ENCODE measurements at places on chromosomes 12 and 14.

GRCh38 chr14:96368534-96368933 is 5.2 kb downstream of the GSKIP start:
- no peak for DNase-seq

GRCh38 chr12:131577766-131578165 is 133.1 kb upstream of the SFSWAP start:
- no peak for DNase-seq

- DNase-seq = no peak
These were observed 1365.4 kb downstream of the FSCB start for GRCh38 chr14:43141636-43142191.

GRCh38 chr12:62839869-62840660 is 94.9 kb downstream of the PPM1H start:
- DNase-seq = no peak

DNA sequence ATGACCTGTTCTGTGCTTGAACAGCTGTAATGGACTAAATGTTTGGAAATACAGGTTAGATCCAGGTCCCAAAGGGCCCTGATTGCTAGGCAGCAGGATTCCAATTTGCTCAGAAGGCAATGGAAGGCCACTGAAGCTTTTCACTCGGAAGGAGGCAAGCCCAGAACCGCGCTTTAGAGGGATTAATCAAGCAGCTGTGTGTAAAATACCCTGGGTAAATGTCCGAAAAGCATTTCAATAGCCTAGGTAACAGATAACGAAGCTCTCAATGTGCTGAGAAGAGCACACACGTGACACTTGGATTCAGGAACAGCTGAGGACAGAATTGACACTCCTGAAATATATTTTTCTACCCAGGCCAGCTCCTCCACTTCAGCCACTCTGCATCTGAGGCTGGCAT is 436.1 kb downstream of the TMEM132D start:
- DNase-seq = no peak

- peak; percentile 48 for DNase-seq
These were observed 9.1 kb downstream of the PRKCH start for GRCh38 chr14:61330511-61330910.

GRCh38 chr12:114343585-114344302 is 62.2 kb downstream of the TBX5 start:
- no peak for DNase-seq

DNA sequence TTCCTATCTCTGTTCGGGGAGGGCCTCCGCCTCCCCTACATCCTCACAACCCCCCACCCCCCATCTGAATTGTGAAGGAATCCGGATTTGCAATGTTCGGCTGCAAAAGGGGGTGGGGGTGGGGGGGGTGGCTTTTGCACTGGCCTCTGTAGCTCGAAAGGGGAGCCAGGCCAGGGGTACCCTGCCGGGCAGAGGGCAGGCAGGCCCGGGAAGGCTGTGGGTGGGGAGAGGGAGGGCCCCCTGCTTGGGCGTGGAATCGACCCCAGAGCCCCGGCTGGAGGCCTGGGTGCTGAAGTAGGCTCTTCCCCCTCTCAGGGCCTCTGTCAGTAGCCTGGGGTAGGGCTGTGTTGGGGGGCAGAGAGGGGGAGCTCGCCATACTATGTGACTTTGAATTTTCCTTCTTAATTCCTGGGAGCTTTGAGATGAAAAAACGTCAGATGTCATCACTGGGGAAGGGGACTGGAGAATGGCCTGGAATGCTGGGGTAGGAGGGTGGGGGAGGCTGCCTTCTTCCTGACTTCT is 1.1 kb downstream of the LRP1 start:
- DNase-seq = no peak

- DNase-seq = no peak
These were observed 243.4 kb downstream of the RBM19 start for GRCh38 chr12:113722747-113723146.

- no peak for DNase-seq
These were observed 151.1 kb upstream of the SFSWAP start for GRCh38 chr12:131559517-131560516.

- DNase-seq = no peak
These were observed 44.3 kb downstream of the TMTC2 start for GRCh38 chr12:82730953-82731459.

- no peak for DNase-seq
These were observed 75.2 kb downstream of the PTPN21 start for GRCh38 chr14:88479574-88479987.

DNA sequence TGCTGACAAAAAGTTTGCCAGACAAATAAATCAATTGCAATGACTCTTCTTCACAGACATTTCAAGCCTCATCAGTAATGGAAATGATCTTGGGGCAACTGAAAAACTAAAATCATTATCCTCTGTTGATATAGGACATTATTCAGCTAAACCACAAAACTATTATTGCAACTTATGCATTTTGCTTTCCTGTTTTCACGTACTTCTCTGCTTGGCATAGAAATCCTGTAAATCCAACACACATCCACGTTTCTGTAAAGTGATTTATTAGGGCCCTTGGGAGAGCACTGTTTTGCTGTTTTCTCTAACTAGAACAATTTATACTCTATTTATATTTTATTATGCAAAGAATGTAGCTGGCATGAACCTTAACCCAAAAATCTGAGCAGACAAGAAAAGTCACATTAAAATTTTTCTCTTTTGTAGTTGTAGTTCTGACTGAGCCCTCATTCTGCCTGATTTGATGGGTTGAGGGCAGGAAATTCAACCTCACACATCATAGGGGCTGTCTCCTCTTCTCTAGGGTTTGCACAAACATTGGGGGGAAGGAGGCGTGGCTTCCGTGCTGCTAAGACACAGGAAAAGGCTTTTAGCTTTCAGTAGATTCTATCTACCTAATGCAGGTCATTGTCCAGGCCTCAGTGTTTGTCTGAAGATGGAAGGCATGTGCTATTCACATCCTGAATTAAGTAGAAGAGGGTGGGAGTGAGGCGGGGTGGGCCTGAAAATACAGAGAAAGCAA is 11.5 kb upstream of the NUP107 start:
- peak; percentile 64 for DNase-seq

- no peak for DNase-seq
These were observed 5.9 kb upstream of the SPTB start for GRCh38 chr14:64885559-64885958.

GRCh38 chr12:24393071-24393470 is 443.6 kb upstream of the SOX5 start:
- DNase-seq = no peak

DNA sequence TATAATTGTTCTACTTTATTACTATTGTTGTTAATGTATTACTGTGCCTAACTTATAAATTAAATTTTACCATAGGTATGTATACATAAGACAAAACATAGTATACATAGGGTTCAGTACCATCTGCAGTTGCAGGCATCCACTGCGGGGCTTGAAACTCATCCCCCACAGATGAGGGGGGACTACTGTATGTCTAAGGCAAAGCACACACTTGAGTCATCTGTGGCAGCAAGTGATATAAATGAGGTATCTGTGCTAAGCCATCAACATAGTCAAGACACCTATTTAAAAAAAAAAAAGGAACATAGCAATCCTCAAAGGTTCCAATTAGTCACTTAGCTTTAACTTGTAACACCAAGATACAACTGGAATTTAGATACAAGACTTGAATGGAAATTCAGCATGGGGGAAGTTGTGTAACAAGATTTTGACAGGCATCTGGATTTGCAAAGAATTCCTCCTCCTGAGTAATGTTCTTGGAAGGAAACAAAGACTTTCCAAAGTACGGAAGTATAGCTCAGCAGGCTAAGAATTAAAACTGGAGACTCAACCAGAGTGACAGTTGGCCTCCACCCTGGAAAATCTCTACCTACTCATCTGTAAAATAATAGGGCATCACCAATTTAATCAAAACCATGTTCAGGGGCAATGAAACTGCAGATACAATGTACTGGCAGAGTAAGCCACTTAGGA is 14.9 kb downstream of the DCAF5 start:
- peak; percentile 24 for DNase-seq

- no peak for DNase-seq
These were observed 22.4 kb upstream of the TAS2R42 start for GRCh38 chr12:11209113-11209512.

- DNase-seq = peak; percentile 70
These were observed 44.8 kb downstream of the FOXN4 start for GRCh38 chr12:109264095-109264942.

- no peak for DNase-seq
These were observed 105.2 kb downstream of the RFLNA start for GRCh38 chr12:124400124-124400523.

DNA sequence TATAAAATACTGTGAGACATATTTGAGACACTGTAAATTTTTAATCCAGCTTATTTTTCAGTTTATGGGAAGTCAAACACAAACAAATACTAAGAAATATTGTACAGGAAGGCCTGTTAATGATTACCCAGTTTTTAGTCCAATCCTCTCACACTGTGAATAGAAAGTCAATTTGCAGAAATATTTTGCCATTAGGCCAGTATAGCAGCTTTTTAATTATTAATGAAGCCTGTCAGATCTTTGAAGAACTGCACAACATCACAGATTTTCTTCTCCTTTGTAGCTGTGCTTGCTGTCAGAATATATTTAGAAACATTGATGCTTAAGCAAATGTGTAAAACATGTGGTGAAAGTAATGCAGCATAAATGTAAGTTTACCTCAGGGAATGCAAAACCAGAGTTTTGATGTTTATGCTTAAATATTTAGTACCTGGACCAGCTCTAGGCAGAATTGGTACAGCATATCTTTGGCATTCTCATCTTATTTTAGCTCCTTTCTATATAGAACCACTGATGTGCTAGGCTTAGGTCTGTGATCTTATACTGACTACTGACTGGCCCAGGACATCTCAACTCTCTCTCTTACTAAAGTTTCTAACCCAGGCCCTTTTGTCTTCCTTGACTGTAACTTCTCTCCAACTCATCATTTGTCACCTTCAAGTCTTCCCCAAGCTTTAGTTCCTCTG is 230.8 kb upstream of the NAV3 start:
- DNase-seq = no peak

Measured in stimulated activated CD4-positive, alpha-beta T cell treated with anti-CD3 and anti-CD28 coated beads, Interleukin-15, amount 100 ng/mL, for 24 hours (primary cell).